ENCODE measurements at places on chromosomes 5 and 9.
A peak's percentile ranks its signal among the peaks of the same experiment; 100 is the strongest.

- no peak for DNase-seq
Measured at GRCh38 chr9:94780516-94780950, 54.0 kb downstream of the AOPEP start.

DNA sequence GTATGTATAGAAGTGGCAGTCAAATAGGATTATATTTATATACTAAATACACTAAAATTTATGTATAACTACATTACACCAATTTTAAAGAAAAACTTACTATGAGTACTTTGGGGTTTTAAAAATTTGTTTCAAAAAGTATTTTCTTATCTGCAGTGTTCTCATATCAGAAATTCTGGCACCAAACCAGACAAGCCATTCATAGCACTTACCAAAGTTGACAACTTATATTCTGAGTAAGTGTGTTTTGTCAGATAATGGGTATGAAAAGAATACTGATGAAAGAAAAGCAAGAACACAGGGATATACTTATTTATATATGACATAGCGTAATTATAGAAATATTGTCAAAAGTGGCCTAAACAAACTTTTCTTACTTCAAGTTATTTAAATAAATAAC is 67.5 kb downstream of the SPEF2 start:
- DNase-seq: no peak

DNA sequence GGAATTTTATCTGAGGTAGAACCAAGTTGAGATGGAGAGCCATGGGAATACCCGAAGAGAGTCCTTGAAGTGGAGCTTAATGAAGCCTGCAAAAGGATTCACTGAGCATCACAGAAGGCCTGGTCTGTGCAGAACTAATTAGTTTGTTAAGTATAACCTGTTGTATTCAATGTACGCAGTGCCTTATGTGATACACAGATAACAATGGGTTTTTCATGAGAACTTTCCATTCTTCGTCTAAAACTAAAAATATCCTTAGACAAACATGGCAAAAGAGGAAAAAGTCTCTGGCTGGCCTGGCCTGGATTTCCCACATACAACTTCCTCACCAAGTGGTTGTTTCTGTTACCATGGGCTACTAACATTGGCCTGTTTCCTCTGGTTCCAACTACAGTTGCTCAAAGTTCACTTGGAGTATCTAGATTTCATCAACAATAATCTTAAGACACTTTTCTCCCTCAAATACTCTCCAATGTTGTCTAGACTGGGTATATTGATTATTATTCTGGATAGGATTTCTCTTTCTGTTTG is 237.6 kb upstream of the ZNF462 start:
- no peak for DNase-seq

DNA sequence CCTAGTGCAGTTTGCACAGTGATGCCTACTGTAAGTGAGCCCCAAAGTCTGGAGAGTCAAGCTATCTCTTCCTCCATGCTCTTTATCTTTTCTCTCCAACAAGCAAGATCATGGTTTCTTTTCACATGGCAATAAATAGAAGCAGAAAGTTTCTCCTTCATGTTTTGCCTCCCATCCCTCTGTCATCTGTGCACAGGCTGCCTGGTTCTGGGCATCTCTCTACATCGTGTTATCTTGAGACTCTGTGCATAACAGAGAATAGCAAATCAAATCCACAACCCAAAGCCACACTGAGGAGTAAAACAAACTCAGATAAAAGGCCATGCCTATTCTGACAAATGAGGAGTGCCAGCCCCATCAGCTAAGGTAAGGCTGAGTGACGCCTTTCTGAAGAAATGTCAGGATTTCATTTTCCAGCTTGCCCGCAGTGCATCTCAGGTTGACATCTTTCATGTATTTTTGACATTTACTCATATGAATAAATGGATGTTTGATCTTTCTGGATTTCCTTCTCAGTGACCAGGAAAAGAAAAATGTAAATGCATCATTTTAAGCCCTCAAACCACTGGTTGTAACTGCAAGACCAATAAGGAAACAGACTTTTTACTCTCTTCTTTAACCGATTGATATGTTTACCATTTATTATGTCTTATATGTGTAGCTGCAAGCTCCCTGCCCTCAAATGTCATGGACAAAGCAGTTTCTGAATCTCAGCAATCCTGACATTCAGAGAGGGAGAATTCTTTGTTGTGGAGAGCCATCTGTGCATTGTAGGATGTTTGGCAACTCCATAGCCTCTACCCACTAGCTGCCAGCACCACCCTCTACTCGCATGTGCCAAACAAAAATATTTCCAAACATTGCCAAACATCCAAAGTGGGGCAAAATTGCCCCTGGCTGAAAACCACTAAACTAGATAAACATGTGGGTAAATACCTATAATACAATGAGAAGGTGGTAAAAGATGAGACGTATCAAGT is 49.2 kb upstream of the ACO1 start:
- DNase-seq: no peak

DNA sequence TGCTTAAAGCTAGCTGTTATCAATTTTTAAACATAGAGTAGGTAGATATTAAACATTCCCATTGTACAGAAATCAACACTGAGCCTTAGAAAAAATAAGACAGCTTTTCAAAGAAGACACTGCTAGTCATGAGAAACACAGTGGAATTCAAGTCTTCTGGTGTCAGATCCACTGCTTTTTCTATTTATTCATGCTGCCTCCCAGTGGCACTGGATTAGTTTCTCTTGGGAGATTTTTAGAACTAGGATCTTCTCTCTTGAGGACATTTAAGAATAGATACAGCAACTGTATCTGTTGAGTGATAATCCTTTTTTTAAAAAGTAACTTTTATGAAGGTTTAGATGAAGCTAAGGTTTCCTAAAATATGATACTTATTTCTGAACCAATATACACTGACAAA is 1635.4 kb upstream of the C9orf72 start:
- no peak for DNase-seq

GRCh38 chr5:178104492-178104891 is 8.8 kb upstream of the N4BP3 start:
- DNase-seq: no peak

DNA sequence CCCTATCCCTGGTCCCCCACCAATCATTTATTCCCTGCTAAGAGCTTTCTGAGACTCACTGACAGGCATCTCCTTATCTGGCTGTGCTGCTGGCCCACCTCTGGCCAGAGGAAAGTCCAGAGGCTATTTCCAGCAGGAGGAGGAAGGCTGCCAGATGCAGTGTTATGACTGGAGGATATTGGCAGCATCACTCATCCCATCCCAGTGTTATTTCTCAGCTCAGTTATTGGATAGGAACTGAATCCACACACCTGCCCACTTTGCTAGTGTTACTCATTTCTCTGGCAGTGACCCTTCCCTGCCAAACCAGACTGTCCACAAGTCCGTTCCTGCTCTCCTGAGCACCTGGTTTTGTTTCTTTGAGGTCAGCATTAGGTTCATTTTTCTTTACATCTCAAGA is 228.2 kb downstream of the GRIA1 start:
- DNase-seq: no peak

- no peak for DNase-seq
Measured at GRCh38 chr9:7164440-7165330, 406.9 kb downstream of the KDM4C start.

DNA sequence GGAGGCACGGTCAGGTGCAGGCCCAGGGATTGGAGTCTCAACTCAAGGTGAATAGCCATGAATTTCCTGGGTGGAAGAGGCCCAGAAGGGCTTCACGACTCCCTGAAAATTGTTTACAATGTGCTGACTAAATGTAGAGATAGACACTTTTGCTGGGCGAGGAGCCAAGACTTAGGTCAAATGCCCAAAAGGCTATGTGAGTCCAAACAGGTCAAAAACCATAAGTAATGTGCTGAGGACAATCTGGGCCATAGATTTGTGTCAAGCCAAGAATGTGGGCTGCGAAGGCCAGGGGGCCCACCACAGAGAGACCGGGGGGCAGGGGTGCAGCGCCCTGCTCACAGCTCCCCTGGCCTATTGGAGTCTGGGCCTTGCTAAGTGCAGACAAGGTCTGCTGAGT is 197.8 kb downstream of the HSPA4 start:
- no peak for DNase-seq

- no peak for DNase-seq
Measured at GRCh38 chr5:73393611-73394489, 54.7 kb downstream of the FOXD1 start.

- DNase-seq: no peak
Measured at GRCh38 chr5:20353499-20353898, 365.5 kb upstream of the CDH18 start.

DNA sequence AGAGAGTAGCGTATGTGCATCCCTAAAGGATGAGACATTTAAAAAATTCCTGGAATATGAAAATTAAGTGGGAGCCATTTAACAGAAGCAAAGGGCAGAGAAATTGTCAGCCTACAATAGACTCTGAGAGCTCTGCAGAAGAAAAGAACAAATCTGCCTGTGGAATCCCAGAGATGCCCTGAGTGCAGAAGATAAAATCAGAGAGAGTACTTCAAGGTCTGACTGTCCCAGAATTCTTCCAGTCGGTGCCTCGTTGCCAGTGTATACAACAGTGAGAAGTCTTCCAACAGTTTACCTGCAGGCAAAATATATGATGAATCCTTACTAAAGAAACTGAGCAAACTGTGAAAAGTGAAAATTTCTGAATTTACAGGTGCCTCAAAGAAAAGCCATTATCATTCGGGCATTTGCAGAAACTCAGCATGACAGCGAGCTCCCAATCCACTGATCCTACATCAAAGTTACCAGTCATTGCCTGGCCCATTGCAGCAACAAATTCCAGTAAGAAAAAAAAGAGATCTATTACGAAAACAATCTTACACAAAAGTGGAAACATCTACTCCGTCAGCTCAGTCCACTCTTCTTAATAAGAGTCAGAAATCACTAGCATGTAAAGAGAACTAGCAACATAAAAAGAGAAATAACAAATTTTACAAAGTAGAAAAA is 92.8 kb upstream of the VCAN start:
- no peak for DNase-seq

DNA sequence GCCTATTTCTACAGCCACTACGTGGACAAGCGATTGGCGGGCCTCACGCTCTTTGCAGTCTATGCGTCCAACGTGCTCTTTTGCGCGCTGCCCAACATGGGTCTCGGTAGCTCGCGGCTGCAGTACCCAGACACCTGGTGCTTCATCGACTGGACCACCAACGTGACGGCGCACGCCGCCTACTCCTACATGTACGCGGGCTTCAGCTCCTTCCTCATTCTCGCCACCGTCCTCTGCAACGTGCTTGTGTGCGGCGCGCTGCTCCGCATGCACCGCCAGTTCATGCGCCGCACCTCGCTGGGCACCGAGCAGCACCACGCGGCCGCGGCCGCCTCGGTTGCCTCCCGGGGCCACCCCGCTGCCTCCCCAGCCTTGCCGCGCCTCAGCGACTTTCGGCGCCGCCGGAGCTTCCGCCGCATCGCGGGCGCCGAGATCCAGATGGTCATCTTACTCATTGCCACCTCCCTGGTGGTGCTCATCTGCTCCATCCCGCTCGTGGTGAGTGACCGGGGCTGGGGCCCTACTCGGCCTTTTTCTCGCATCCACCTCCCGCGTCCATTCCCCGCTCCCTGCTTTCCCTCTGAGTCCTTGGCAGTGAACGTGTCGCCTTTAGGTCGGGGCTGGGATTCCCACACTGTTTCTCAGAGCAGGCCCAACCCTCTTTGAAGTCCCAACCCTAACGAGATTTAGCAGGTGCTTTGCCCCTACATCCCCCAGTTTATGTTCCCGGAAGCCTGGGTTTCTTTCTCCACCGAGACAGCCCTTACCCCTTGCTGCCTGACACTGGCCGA is 1.8 kb downstream of the PTGER4 start:
- peak; percentile 17 for DNase-seq

GRCh38 chr9:107108342-107109130 is 174.5 kb upstream of the RAD23B start:
- no peak for DNase-seq

DNA sequence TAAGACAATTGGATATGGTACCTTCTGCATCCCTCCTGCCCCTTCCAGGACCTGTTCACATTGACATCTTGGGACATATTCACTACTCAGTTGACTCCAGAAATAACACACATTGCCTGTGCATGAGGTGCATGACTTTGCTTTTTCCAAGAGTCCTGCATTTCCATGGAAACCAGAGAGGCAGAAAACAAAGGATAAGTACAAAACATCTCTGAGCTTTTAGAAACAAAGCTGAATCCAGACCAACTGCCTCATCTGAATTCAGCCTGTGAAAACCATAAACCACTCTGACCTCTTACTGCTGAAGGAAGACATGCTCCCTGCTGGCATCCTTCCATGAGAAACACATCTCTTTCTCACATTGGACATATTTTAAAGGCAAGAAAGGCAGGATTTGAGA is 695.1 kb downstream of the TAF11L14 start:
- DNase-seq: no peak

DNA sequence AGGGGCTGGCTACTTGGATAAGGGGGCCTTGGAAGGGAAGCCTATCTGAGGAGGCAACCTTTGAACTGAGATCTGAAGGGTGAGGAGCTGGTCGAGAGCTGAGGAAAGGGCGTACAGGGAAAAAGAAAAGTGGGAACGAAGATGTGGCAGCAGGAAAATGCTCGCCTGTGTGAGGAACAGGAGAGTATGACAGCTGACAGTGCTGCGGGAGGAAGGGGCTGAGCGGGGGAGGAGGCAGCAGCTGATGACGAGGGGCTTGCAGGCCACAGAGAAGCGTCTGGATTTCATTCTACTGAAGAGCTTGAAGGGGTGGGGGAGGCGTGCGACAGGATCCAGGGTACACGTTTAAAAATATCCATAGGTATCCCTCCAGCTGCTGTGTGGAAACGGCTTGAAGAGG is 28.9 kb downstream of the SH3PXD2B start:
- no peak for DNase-seq

DNA sequence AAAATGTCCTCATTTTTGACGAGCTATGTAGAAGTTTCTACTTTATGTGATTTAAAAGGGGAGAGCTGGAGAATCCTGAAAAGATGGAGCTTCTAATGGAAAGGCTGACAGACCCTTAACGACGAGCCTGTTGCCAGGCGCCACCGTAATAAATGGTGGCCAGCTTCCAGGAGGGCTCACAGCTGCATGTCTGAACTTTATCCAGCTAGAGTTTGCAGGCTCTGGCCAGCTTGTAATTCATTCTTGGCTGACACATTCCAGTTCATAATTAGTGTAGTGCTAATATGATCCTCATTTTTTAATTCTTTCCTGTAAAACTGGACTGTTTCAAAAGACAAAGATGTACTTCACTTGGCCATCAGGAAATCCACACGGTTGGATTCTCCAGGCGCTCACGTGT is 246.7 kb downstream of the GAS1 start:
- DNase-seq: no peak
